GM04504 (cell line): ENCODE measurements at places on chromosomes 5 and 9.

DNA sequence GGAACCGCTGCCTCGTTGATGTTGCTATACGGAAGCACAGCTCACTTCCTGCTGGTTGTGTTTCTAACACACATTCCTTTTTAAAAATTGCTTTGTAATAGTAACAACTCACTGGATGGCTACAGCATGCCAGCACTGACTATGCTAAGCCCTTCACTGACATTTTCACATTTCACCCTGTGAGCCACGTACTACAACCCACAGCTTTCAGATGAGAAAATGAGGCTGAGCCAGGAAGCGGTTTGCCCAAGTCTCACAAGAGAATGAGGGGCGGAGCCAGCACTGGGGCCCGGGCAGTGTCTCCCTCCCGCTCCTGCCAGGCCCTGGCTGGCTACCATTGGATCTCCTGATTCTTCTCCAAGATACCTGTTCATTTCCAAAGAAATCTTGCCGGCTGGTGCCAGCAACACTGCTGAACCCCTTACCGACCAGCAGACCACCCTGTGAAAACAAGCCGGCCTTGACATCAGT is 38.3 kb downstream of the FAM78A start:
- peak; percentile 54 for DNase-seq

- DNase-seq, result no peak
Observed at GRCh38 chr9:14406463-14406862, 92.5 kb upstream of the NFIB start.

DNA sequence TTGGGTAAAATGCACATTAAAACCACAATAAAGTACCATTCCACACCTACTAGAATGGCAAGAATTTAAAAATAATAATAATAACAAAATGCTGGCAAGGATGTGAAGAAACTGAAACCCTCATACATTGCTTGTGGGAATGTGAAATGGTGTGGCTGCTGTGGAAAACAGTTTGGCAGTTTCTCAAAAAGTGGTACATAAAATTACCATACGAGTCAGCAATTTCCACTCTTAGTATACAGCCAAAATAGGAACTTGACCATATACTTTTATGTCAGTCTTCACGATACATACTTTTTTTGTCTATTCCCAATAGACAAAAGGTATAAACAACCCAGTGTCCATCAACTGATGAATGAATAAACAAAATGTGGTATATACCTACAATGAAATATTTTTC is 15.6 kb downstream of the FKBP15 start:
- no peak for DNase-seq

DNA sequence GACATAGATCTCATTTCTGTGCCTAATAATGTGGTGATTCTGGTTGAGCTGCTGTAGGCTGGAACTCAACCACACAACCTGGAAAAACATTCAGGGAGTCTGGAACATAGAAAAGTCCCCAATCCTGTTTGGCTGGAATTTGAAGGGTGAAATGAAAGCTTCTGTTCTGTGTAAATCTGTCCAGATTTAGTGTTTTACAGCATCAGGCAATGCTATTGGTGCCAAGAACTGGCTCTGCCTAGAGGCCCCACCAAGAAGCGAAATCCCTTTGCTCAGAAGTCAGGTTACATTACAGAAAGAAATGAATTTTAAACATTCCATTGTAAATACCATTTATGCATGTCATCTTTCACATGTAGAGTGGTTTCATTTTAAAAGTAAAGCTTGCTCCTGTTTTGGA is 56.3 kb downstream of the TMEM174 start:
- peak; percentile 43 for DNase-seq

DNA sequence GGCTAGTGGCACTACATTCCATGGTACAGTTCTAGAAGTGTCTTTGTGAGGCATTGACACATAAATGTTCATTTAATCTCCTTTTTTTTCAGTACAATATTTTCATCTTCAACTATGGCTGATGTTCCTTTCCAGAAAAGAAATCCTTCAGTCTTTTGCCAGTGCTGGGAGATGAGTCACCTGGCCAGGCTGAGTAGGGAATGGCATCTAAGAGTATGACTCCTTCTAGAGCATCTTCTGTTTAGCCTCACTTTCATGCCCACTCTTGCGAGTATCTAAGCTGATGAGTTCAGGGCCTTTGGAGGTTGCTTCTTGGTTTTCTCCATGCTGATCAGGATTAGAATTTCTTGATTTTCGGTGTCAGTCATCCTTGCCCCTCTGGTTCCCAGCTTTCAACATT is 124.4 kb downstream of the SLC28A3 start:
- no peak for DNase-seq

GRCh38 chr9:18721267-18721994 is 247.5 kb downstream of the ADAMTSL1 start:
- DNase-seq, result no peak

DNA sequence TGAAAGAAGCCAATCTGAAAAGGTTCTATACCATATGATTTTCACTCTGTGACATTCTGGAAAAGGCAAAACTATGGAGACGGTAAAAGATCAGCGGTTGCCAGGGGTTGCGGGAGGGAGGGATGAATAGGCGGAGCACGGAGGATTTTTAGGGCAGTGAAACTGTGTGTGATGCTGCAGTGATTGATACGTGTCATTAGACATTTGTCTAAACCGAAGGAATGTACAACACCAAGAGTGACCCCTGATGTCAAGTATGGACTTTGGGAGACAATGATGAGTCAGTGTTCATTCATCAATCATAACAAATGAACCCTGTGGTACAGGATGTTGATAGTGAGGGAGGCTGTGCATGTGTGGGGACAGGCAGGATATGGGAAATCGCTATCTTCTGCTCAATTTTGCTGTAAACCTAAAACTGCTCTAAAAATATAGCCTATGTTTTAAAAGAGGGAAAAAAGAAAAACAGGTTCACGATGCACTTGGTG is 34.4 kb downstream of the ERGIC1 start:
- DNase-seq, result no peak

GRCh38 chr9:125380406-125380805 is 118.8 kb downstream of the GAPVD1 start:
- no peak for DNase-seq

DNA sequence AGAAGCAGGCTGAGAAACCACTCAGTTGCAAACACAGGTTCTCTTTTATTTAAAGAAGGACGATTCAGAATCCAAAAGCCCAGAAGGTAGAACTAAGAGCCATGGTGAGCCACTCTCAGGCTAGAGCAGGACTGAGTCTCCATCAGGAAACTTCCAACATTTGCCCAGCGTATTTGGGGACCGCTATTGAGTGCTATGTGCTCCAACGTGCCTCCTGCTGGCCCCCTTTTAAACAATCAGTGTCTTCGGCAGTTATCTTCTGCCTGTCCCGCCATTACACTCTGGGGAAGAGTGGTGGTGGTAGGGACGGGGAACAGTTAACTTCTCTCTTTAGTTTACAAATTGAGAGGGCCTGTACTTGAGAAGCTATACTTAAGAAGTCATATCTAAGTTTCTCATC is 78.1 kb downstream of the DENND1A start:
- no peak for DNase-seq

DNA sequence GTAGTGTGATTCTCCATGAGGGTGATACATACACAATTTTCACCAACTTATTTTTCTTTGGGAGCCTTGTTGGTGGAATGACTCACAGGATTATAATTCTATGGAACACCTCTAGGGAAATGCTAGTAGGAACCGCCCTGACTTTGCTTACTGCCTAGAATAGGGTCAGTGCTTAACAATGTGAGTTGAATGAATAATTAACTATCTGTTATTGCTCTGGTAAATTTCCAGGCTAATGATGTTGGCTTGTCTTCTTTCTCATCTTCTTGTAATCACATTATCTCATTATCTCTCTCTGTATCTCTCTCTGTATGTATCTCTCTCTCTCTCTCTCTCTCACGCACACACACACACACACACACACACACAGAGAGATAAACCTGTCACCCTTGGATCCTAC is 291.1 kb downstream of the TRIM32 start:
- no peak for DNase-seq

- DNase-seq, result no peak
Observed at GRCh38 chr9:78470216-78470615, 173.3 kb downstream of the PSAT1 start.

- DNase-seq, result no peak
Observed at GRCh38 chr9:134619448-134619982, 22.1 kb upstream of the COL5A1 start.

- DNase-seq, result no peak
Observed at GRCh38 chr9:69594180-69594579, 78.0 kb downstream of the APBA1 start.

DNA sequence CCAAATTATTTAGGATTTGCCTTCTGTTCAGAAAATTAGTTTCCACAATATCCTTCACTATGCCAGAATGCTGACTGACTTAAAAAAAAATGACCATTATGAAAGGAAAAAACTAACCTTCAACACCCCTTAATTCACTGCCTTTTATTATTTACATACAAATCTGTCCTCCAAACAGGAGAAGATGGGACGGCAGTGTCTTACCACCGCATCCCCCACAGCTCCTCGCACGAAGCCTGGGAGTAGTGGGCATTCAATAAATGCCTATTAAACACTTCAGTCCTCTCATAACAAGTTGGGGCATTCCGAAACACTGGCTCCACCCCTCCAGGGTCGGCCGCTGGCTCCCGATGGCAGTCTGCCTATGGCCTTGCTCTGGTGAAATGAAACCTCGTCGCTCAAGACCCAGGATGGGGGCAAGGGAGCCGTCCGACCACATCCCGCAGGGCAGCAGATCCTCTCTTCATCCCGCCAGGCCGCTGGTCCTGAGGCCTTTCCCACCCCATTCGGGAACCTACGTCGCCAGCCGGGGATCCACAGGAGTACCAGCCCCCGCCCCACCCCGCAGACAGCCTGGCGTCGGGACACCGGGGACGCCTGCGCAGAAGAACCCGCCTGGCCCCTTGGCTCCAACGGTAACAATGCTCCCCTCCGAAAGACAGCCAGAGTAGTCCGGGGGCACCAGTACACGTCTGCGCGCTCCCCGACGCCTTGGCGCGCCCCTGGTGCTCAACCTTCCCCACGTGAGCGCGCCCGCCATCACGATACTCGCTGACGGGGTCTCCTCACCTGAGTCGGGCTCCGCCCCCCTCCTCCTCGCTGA is 613 bp downstream of the ZBTB5 start:
- DNase-seq, result peak; percentile 42

DNA sequence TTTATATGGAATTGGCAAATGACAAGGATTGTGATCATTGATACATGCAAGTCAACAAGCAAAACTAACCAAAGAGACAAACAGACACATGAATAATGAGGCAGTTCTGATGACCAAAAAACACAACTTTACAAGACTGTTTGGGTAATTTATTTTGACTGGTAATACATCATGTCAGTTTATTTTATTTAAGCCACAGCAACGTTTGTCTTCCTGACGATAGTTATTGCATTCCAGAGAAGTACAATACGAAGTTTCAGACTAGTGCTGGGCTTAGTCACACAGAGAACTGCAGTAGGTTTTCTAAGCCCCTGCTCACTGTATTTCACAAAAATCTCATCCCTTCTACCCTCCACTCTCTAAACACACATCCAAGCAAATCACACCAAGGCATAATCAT is 514.2 kb downstream of the RAB3C start:
- no peak for DNase-seq

- DNase-seq, result no peak
Observed at GRCh38 chr5:138241688-138242571, 28.8 kb upstream of the CDC23 start.

DNA sequence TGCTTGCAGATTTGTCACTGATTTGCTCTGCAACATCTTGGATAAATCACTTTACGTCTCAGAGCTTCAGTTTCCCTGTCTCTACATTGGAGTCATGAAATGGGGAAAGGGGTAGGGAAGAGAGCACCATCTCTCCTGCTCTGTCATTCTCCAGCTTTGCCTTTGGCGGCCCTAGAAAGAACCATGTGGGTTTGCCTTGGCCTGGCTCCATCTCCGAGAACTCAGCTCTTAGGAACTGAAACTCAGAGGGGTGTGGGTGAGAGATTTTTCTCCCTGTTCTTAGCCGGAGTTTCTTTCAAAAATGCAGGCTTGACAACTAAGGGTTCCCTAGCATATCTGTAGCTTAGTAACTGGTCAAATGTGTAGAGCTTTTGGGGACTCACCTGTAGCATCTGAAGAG is 123.5 kb downstream of the SMARCA2 start:
- no peak for DNase-seq

DNA sequence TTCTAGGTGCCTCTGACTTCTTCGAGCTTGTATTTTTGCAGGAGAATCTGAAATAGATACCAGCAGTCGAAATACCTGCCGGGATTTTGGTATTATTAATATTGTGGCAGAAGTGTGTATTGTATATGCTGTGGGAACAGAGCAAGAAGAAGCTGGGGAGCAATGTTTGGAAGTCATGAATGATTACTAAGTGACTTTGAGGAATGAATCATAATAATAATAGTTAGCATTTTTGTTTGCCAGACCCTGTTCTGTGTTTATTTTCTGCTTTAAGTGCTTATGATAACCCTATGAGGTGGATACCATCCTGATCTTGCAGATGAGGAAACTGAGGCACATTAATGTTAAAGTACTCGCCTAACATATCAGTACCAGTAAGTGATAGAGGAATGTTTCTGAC is 32.4 kb downstream of the RAB24 start:
- DNase-seq, result no peak

DNA sequence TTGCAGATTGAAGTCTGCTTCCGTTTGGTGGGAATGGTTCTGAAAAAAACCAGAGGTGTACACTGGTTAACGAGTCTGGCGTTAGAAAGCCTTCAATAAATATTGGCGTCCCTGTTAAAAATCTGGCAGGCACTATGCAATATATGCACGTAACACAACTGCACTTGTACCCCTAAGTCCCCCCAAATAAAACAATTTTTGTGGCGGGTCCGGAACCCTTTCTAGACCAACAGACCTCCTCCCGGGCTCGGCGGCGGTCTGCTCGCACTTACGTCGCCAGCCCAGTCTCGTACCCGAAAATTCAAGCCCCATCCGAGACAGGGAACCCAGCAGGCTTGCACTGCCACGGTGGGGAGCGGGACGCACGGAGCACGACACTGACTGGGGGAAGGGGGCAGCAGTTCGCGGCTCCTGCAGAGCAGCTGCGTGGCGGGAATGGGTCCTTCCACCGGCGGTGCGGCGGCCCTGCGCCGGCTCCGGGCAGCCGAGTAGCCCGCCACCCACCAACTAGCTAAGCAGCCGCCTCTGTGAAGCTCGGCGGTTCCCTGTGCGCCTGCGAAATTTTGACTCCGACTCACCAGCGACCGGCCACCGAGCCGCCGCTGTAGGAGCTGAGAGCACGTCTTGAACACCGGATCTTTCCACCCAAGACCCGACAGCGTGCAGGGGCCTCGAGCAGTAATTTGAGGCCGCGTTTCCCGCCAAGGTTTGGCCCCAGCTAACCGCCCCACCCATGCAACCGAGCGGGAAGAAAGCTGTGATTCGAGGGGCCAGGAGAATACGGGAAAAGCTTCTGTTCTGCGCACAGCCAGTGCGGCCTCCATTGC is 3.9 kb downstream of the MCIDAS start:
- DNase-seq, result no peak
